Activated CD8-positive, alpha-beta memory T cell treated with anti-CD3 and anti-CD28 coated beads for 4 hours (primary cell): ENCODE measurements at places on chromosomes 7 and 10.

DNA sequence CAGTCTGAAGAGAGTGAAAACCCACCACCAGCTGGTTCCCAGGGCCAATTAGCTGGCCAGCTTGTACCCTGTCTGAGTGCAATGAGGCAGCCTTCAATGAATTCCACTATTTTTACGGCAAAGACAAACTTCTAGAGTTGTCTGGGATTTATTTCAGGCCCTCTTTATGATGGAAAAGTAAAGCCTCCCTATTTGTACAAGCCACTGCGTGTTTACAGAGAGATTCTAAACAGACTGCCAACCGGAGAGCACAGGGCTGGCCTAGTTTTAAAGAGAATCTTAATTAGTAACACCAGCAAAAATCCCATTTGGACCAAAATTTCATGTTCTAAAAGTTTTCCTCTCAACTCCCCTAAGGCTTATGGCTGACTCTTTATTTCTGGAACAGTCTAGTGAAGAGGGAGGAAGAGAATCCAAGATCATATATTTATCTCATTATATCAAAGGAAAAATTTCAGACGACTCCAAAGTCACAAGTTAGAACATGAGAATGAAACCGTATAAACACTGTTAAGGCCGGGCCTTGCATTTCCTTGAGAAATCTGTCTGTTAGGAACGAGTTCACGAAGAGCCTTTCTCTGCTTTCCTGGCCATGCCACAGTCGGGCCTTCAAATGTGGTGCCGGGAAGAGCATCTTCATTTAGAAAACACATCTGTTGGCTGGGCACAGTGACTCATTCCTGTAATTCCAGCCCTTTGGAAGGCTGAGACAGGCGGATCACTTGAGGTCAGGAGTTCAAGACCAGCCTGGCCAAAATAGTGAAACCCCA, 724.6 kb upstream of the NRP1 start:
- DNase-seq = no peak

- DNase-seq = no peak
Measured at GRCh38 chr10:47364366-47364765, 16.2 kb downstream of the RBP3 start.

GRCh38 chr7:158093156-158093796, 494.3 kb downstream of the PTPRN2 start:
- DNase-seq = no peak

- no peak for DNase-seq
Measured at GRCh38 chr7:17444151-17444550, 145.7 kb downstream of the AHR start.

DNA sequence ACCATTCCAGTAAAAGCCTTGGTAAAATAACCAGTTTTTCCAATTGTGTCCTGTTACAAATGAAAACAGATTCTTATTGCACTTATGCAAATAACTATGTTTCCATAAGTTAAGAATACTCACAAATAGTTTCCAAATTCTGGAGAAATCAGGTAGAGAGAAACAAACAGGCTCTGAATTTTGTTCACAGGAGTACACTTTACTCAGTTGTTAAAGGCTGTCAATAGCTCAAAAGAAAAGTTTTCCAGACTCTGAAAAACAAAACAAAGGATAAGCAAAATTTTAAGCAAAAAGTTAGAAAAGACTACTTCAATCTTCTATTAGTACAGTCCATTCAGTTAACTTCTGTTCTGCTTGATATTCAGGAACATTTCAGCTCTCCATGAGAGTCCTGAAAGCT, 32.8 kb upstream of the ZNF365 start:
- DNase-seq = no peak

DNA sequence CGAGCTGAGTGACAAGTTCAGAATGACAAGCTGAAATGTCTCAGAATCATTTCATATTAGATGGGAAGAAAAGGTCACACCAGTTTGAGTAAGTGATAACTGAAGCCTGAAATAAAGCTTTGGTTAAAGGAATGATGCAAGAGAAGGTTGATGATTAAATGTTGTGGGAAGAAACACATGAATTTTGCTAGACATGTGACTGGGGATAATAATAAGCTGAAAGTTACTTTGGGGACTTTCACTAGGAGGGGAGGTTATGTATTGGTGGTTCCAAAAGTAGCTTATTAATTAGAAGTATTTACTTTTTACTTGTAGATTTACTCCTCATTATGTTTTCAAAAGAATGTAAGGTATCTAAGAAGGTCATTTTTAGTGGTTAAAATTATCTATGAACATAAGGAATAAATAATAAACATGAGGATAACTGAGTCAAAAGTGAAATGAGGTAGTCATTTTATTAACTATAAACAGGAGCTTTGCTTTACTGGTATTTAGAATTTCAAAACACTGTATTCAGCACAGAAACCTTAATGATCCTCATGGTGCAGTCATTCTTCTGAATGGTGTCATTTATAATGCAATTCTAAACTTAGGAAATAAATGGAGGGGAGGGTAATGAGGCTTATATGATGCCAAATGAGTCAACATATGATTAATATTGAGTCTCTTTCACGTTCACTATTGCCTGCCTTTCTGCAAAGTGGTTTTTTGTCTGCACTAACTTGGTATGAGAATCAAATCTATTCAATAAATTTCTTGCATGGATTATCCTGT, 63.7 kb downstream of the PRKG1 start:
- no peak for DNase-seq

GRCh38 chr10:121313119-121313875, 284.9 kb downstream of the FGFR2 start:
- no peak for DNase-seq

- DNase-seq = no peak
Measured at GRCh38 chr7:88201305-88201704, 18.5 kb downstream of the SRI start.

GRCh38 chr10:117442944-117443685, 67.9 kb upstream of the PDZD8 start:
- DNase-seq = peak; percentile 6

DNA sequence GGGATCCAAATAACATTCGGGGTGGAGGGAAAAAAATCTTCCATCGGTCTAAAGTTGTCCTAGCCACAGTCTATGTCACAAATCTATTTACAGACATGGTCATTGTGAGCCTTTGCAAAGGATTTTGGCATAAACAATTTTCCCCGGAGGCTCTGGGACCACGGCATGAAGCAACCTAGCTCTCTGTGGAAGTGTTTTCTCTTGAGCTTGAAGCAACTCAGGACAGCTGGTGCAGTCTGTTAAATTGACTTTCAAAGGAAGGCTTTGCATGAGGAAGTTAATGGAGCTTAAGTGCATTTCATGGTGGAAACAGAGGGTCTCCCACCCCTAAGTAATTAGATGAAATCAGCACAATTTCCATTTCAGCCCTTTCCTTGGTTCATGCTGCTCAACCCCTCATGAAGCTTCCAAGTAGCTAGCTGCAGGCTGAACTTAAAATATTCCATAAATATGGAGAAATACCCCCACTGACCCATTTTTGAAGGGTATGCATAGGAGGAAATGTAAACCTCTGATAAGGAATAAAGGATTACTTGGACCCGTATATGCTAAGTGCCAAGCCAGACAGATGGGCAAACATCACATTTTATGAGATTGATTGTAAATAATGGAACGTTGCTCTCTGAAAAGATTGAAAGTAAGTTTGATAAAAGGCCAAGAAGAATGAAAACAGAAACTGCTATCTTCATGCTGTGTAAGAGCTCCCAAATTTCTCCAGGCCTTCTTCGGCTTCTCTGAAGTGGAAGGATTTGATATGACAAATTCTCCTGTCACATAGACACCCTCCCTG, 39.9 kb downstream of the CCDC3 start:
- no peak for DNase-seq

GRCh38 chr10:101612872-101613271, 24.8 kb downstream of the DPCD start:
- no peak for DNase-seq

DNA sequence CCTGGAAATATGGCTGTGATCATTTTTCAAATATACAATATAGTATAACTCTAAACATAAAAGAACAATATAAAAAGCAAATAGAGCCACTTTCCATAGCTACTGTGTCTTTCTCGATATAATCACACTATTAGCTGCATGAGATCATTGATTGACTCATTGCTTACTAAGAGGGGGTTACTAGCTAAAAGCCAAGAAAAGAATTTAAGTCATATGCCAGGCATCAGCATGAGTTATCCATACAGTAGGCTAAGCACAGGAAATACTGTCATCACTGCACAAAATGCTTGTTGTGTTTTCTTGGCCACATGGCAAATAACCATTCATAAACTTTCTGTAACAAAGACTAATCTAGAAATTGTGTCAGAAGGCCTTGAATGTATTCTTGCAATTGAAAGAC, 18.8 kb upstream of the ABCB5 start:
- no peak for DNase-seq

GRCh38 chr7:148849393-148850098, 34.5 kb downstream of the EZH2 start:
- DNase-seq = no peak

DNA sequence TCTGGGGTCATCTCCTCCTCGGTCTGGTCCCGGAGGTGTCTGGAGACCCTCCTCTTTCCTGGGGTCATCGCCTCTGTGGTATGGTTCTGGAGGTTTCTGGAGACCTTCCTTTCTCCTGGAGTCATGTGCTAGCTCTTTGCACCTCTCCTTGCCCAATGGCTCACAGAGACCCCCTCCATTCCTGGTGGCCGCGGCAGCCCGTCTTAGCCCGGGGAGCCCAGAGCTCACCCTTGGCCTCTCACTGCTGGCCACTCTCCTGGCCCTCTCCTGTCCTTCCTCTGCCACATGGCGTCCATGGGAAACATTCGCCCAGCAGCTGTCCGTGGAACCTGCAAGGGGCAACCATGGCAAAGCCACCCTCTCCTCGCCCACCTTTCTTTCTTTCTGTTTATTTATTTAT, 20.2 kb upstream of the FOXL3 start:
- DNase-seq = no peak

GRCh38 chr7:148434181-148434757, 156.3 kb upstream of the C7orf33 start:
- no peak for DNase-seq

GRCh38 chr10:30454744-30455510, 20.9 kb downstream of the MAP3K8 start:
- DNase-seq = no peak

- DNase-seq = no peak
Measured at GRCh38 chr7:17436126-17436525, 137.7 kb downstream of the AHR start.

- DNase-seq = no peak
Measured at GRCh38 chr7:2231992-2232765, 566 bp downstream of the MAD1L1 start.

DNA sequence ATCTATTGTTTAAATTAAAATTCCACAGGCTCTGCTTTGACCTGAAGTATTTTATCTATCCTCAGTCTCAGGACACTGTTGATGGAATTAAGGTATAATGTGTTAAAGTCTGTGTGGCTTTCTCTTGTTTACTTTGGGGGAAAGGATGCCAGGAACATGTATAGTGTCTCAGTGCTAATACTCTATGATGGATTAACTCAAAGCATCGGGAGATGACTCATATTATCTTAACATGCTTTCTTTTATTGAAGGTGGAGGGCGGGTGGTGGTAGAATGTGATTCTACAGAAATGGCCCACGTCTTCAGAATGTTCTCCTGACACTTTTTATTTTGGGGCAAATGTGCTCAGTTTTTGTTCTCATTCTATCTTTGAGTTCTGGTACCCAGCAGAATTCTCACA, 189.0 kb downstream of the ANKRD30A start:
- DNase-seq = no peak

- no peak for DNase-seq
Measured at GRCh38 chr7:153422291-153423209, 629.6 kb upstream of the DPP6 start.

- DNase-seq = no peak
Measured at GRCh38 chr7:134639683-134640279, 6.9 kb upstream of the BPGM start.

GRCh38 chr10:29784175-29784773, 149.5 kb upstream of the SVIL start:
- DNase-seq = no peak

- no peak for DNase-seq
Measured at GRCh38 chr10:59585046-59585700, 124.5 kb downstream of the SLC16A9 start.

DNA sequence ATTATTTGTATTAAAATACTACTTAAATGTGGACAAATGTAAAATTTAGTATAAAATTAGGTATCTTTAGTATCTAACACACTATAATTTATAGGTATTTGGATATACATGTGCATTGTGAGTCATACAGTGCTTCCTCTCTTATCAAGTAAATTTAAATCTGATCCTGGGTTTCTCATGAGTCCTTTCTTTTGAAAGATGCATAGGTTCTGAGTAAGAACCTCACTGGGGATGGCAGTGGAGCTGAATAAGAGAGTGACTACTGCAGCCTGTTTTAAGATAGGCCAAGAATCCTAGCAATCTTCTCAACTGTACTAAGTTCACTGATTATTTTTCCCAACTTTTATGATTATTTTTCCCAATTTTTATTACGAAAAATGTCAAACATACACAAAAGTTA, 16.2 kb downstream of the CEP55 start:
- DNase-seq = no peak

DNA sequence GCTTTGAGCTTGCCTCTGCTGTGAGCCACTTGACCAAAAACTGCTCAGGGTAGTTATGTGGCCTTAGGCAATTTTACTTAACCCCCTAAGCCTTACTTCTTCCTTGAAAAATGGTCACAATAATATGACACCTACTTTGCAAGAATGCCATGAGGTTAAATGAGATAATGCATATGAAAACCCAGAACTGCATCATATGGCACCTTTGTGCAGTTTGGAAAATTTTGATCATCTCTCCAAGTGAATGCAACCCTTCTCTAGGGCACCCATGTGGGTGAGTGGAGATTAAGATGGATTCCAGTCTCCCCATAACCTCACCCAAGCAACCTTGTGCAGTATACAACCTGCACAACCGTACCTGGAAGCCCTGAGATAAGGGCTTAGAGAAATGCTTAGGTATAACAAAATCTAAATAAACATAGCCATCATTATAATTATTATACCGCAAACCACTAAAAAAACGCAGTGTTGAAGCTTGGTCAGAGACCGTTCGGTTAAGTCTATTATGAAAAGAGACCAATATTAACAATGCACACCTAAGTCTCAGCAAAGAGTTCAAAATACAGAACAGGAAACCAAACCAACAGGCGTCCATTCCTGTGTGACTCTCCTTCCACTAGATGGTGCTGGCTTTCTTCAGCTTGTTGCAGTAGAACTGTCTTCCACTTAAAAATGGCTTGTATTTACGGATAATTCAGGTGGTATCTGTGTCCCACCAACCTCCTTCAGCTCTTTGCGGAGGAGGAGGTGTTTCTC, 21.0 kb upstream of the ASB15 start:
- DNase-seq = no peak

GRCh38 chr7:68770649-68771048, 827.6 kb upstream of the AUTS2 start:
- no peak for DNase-seq

DNA sequence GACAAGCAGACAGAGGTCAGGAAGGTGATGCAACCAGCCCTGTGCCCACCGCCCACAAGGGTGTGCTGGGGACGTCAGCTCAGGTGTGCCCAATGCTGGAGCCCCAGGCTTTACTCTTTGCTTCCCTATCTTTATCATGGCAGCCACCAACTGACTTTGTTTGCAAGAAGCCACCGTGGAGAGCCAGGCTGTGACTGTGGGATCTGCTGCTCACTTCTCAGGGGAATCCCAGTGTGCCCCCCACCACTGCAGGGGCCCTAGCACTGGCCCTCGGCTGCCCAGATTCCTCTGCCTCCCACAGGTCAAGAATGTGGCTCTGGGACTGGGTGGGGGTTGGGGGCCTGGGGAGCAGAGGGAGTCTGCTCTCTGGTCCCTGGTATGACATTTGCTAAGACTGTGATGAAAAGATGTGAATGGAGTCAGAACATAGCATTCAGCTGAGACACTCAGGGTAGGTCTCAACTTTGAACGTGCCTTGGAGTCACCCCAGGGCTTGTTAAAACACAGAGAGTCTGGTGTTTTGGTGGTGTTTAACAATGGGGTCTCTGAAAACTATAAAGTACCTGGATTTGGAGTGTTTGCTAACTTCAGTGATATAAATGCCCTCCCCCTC, 47.3 kb downstream of the ARHGAP22 start:
- DNase-seq = no peak
